Stimulated activated CD8-positive, alpha-beta memory T cell treated with anti-CD3 and anti-CD28 coated beads, Interleukin-15, amount 100 ng/mL, for 48 hours (primary cell): ENCODE measurements at places on chromosomes 5 and 9.

GRCh38 chr9:115495052-115495635 is 377.2 kb upstream of the TNC start:
- no peak for DNase-seq

- no peak for DNase-seq
Observed at GRCh38 chr5:59094864-59095263, 512.0 kb downstream of the RAB3C start.

DNA sequence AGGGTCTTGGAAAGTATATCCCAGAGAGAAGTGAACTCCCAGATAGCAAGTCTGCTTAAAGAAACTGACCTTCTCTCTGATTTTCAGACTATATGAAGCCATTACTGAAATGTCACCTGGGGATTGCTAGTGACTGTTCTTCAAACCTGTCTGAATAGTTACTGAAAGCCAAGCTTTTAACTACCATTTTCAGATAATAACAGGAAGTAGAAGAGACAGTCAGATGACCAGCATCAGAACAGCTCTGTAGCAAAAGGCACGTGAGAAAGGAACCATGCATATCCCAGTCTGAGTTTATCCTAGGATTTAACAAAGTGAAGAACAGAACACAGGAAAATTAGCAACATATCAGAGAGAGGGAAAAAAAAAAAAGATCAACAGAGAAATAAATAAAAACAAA is 74.9 kb upstream of the SELENOP start:
- no peak for DNase-seq

DNA sequence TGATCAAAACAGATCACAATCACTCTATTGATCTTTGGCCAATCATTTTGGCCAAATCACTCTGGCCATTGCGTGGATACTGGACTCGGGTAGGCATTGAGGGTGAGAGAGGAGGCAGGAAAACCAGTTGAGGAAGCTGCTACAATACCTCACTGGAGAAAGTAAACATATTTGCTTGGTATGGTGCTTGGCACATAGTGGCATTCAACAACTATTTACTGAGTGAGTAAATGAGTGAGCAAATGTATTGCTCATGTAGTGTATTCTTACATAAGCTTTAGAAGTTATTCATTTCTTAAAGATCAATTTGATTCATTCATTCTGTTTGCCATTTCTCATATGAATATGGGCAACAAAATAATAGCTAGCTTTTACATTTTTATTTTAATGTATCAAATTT is 4.0 kb upstream of the DEPDC1B start:
- DNase-seq = no peak

- no peak for DNase-seq
Observed at GRCh38 chr5:168765551-168766425, 186.6 kb upstream of the PANK3 start.

- DNase-seq = no peak
Observed at GRCh38 chr9:108869092-108869725, 7.1 kb downstream of the ACTL7A start.

DNA sequence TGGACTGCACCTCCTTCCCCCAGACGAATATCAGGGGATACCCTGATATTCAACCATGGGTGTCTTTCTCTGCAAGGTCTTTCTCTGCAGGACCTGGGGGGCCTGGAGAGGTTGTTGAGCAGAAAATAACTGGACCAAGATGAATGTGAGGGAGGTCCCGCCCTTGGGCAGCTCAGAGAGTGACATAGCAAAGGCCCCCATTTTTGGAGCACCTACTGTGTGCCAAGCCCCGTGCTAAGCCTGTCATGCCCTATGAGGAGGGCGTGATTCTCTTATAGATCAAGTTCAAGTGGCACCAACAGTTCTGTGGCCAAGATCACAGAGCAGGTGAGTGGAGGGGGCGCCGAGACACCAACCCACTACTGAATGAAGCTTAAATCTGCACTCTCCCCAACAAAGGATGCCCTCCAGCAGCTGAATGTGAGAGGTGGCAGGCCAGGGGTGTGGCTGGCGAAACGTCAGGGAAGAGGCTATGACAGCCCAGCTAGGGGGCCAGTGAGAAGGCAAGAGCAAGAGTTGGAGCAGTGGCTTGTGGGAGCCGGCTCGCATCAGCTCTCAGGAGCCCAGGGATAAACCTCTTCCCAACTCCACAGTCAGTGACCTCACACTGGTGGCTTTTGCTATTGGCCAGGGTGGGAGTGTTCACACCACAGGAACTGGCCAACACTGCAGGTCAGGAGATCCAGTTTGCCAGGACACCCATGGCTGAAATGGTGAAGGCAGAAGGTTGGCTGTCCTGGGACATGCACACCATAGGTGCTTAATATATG is 5.3 kb downstream of the SARDH start:
- no peak for DNase-seq

- no peak for DNase-seq
Observed at GRCh38 chr5:142888469-142889085, 118.4 kb downstream of the ARHGAP26 start.

DNA sequence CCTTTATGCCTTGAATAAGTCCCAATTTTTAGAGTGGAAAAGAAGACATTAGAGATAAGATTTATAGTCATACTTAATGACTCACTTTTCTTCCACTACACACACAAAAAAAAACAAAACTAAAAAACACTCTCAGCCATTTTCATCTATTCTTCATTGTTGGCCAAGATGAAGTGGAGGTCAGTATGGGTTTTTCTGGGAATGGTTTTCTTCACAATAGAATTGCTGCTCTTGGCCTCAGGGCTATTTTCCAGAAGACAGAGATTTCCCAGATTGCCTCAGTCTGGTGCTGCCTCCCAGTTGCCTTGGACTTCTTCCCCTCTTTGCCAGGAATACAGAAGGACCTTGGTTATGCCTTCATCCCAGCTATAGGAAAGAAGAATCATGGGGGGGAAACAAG is 463.7 kb downstream of the TMEM232 start:
- no peak for DNase-seq

GRCh38 chr9:114898741-114899140 is 31.6 kb downstream of the TNFSF8 start:
- DNase-seq = peak; percentile 56

DNA sequence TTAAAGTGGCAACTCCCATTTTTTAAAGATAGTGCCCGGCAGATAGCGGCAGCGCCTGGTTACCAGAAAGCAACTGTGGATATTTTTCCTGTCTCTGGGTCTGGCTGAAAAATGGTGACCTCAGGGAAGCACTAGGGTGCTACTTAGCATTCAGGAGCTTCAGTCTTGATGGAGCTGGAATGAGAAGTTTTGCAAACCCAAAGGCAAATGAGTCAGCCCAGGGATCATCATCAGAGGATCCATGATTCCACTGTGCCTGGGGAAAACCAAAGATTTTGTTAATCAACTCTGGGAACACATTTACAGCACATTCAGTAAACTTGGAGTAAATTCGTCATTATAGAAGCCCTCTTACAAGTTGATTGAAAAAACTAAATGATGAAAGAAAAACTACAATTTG is 26.7 kb downstream of the F2R start:
- DNase-seq = no peak

DNA sequence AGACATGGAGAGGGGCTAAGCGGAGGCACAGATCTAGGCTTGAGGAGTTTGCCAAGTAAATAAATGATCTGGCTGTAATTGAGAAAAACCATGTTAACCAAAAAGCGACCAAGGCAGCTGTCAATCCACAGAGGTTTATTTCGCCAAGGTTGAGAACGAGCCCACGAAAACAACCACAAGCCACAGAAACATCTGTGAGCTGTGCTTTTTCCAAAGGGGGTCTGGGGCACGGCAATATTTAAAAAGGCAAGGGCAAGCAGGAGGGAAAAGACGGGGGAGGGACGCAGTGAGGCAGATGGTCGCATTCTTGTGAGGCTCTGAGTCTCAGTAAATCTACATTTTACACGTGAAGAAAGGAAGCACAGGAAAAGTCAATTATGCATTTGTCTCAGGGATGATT is 25.4 kb downstream of the CCT5 start:
- no peak for DNase-seq

GRCh38 chr9:14304259-14304658 is 9.7 kb downstream of the NFIB start:
- DNase-seq = no peak

GRCh38 chr5:161051920-161052500 is 200.0 kb upstream of the ATP10B start:
- no peak for DNase-seq

GRCh38 chr9:37157726-37158377 is 37.5 kb downstream of the ZCCHC7 start:
- no peak for DNase-seq
